ENCODE measurements at places on chromosomes 7 and 10.

DNA sequence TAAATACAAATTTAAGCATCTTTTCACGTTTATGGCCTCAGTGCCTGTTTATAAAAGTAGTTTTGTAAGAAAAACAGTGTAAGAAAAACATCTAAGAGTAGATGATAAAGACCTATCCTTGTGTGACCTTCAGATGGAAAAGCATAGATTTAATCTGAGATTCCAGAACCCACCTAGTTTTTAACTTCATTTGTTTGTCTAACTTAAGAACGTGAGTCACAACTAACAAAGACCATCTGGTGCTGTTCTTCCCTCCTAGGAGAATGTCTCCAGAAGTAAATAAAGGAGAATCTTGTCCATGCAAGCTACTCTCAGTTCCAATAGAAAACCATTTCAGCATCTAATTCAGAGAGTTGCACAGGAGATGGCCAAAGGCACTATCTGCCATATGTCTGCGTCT, 265.4 kb upstream of the C7orf33 start:
- no peak for DNase-seq

GRCh38 chr10:104680467-104681401, 39.6 kb downstream of the SORCS3 start:
- DNase-seq = no peak

- no peak for DNase-seq
Measured at GRCh38 chr7:36723951-36724664, at the start of gene AOAH. Gene AOAH, minus strand, starts transcription at chr7:36724494. Its CDS starts 346 bp downstream, at chr7:36724148.

GRCh38 chr7:45692031-45692430, 117.9 kb downstream of the ADCY1 start:
- DNase-seq = no peak

DNA sequence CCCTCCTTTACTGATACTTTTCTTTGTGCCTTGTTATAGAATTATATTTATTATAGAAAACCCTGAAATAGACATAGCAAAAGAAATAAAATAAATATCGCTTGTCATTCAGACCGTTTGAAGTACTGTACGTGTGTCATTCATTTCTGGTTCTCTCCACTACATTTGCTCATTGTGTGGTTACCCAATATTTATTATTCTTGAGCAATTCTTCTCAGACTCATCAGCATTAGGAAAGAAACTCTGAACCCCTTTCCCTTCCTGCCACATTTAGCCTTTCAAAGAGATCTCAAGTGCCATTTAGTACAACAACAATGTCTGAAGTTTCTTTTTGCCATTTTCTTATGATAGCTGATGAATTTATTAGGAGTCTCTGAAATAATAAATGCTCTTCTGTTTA, 154.1 kb downstream of the KIAA1217 start:
- DNase-seq = no peak

DNA sequence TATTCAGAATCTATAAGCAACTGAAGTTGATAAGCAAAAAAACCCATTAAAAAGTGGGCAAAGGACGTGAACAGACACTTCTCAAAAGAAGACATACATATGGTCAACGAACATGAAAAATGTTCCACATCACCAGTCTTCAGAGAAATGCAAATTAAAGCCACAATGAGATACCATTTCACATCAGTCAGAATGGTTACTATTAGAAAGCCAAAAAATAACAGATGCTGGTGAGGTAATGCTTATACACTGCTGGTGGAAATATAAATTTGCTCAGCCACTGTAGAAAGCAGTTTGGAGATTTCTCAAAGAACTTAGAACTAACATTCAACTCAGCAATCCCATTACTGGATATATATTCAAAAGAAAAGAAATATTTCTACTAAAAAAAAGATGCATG, 332.8 kb upstream of the PLXDC2 start:
- no peak for DNase-seq

DNA sequence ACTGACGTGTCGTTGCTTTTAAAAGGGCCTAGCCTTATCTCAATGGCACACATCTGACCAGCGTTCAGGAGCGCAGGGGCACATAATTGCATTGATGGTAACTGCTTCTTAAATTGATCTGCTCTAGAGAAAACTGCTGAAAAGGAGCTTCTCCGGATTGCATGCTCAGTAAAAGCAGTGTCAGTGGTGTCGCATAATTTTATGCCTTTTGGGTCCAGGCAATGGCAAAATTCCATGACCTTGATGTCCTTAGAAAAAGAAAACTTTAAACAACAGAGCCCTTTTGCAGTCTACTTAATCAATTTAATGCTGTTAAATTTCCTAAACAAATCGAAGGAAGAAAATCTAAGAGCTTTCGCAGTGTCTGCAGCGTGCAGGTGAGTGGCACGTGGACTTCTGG, 75.7 kb downstream of the PTPRE start:
- no peak for DNase-seq

GRCh38 chr10:112695539-112695938, 248.5 kb downstream of the VTI1A start:
- no peak for DNase-seq

- DNase-seq = no peak
Measured at GRCh38 chr10:86438091-86438749, 71.6 kb upstream of the GRID1 start.

DNA sequence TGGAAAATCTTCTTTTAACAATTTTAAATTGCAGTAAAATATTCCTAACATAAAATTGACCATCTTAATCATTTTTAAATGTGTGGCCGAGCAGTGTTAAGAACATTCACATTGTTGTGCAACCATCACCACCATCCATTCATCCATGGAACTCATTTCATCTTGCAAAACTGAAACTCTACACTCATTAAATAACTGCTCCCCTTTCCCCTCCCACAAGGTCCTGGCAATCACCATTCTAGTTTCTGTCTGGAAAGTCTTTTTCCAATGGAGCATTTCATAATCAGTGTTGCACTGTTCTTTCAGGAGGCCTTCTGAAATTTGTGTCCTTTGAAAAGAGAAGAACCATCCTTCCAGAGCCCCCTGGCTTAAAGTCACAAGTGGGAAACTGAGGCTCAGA, 233.1 kb downstream of the PLXNA4 start:
- DNase-seq = no peak

DNA sequence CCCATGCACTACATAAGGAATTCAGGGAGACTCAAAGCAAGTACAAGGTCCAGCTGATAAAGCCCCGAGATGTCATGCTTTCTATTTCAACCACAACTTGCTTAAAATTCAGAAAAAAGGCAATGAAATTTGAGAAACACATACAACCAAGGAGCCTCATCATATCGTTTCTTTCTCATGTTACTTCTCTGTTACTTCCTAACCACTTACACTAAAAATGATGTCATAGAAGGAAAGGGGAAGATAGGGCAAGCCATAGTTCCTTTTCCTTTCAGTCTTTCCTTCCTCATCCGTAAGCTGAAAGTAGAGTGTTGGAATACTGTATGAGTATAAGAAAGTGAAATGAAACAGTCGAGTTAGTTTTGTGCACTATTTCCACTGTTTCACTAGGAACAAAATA, 27.9 kb upstream of the CDK14 start:
- DNase-seq = no peak

DNA sequence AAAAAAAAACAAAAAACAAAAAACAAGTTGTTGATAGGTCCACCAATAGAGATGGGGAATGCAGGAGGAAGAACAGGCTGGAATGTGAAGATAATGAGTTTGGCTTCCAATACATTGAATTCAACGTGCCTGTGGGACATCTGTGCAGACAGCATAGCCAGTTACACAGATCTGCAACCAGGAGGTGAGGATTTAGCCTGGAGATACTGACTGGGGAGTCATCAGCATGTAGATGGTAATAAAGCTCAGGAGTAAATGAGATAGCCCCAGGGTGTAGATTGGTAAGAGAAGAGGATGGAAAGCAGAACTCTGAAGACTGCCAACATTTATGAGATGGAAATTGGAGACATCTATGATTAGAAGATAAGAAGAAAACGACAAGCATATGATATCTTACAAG, 4.7 kb upstream of the TRIM8 start:
- DNase-seq = no peak

- DNase-seq = no peak
Measured at GRCh38 chr10:88477343-88478085, 105.6 kb downstream of the RNLS start.

DNA sequence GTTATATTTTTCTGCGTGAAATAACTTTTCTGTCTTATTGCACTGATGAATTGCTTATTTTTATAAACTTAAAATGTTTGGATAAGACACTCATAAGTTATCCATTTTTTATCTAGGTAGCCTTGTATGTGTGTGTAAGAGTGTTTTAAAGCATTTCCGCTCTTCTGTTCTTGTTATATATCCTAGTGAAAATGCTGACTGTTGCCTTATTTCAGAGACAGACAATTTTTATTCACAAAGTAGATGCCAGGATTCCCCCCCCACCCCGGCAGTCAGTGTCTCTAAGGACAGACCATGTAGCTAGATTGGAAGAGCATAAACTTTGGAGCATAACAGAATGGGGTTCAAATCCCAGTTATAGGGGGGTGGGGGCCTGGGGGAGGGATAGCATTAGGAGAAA, 1.6 kb downstream of the SMC3 start:
- DNase-seq = no peak

DNA sequence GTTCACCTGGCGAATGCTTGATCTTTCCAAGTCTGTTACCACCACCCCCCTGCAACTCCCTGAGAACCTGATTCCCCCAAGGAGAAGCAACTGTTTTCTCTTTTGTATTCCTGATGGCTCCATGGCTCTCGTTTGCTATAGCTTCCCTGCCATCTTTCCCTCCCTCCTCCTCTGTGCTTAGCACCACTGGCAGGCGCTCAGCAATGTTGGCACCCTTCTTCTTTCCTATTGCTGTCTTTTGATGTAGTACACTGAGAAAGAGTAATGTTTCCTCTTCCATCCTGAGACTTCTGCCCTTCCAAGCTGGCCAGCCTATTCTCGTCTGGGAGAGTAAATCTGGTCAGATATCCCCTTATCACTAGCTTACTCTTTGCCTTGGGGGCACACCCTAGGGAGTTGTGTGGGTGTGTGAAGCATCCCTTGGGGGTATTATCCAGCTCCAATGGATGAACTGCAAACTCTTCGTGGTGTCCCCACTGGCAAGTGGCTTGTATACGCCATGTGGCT, 74.0 kb downstream of the BMPER start:
- DNase-seq = no peak

- DNase-seq = no peak
Measured at GRCh38 chr10:62671104-62671503, 133.4 kb upstream of the ADO start.

DNA sequence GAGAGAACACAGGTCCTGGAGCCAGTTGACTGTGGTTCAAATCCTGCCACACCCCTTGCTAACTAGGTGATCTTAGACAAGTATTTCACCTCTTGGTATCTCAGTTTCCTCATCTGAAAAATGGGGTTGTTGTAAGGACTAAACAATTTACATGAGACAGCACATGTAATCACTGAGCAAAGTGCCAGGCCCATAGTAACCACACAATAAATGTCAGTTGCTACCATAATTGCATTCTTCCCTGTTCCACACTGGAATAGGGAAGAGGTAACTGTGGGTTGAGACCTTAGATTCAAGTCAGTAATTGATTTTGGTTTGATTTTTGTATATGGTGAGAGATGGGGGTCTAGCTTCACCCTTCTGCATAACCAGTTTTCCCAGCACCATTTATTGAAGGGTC, 91.4 kb upstream of the PDLIM1 start:
- no peak for DNase-seq

DNA sequence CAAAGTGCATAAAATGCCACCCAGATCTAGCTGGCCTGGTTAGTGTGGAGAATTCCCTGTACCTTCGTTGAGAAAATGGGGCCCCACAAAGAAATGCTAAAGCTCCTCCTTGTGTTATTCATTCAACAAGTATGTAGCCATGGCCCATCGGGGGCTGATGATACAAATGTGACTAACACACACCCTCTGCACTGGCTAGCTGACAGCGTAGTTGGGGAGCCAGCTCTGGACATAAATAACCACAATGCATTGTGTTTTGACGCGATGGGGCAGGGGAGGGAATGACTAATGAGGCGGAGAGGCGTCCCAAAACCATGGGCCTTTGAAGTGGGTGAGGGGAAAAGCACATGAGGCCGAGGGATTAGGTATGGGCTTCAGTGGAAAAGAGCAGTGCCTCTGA, 28.2 kb upstream of the ASL start:
- DNase-seq = no peak

- DNase-seq = no peak
Measured at GRCh38 chr7:1934017-1934416, 263.9 kb downstream of the ELFN1 start.

DNA sequence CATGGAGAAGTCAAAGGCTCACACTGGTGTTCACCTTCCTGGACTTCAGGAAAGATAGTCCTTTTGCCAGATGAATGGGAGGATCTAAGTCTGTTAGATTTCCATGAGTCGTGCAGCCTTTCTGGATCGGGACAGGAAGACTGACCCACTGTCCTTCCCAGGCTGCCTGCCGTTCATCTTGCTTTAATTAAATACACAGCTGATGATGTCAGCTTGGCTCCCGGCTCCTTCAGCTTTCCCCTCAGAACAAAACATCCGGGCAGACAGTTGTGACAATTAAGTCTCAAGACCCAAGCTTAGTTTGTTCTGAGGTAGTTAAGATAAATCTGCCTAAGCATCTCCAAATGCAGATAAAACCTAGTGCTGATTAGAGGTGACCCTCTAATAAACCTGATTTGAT, 58.6 kb downstream of the AUTS2 start:
- DNase-seq = no peak

GRCh38 chr10:77605466-77605865, 32.1 kb downstream of the KCNMA1 start:
- DNase-seq = no peak

GRCh38 chr7:142025896-142026295, 30.2 kb downstream of the MGAM start:
- DNase-seq = no peak

- no peak for DNase-seq
Measured at GRCh38 chr10:24344695-24345463, 135.9 kb downstream of the KIAA1217 start.

DNA sequence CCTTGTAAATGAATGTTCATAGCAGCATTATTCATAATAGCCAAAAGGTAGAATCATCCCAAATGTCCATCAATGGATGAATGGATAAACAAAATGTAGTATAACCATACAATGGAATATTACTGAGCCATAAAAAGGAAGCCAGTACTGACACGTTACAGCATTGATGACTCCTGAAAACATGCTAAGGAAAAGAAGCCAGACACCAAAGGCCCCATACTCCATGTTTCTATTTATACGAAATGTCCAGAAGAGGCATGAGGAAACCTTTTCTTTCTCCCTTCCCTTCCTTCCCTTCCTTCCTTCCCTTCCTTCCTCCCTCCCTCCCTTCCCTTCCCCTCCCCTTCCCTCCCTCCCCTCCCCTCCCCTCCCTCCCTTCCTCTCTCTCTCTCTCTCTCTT, 131.9 kb downstream of the JAZF1 start:
- DNase-seq = no peak

- DNase-seq = no peak
Measured at GRCh38 chr10:99667108-99667751, 7.9 kb downstream of the ENTPD7 start.

GRCh38 chr7:90229682-90230081, 15.3 kb upstream of the CFAP69 start:
- no peak for DNase-seq

- no peak for DNase-seq
Measured at GRCh38 chr10:17415046-17415658, 39.2 kb downstream of the ST8SIA6 start.

GRCh38 chr7:37947138-37947940, 26.9 kb downstream of the EPDR1 start:
- DNase-seq = no peak

- no peak for DNase-seq
Measured at GRCh38 chr7:128888756-128889095, 21.8 kb downstream of the KCP start.

GRCh38 chr7:140053812-140054539, 8.8 kb downstream of the PARP12 start:
- DNase-seq = no peak

Measured in D721Med (cell line).